ENCODE measurements at places on chromosomes 6 and 20. TPM values are rescaled to one million over a fixed set of nuclear protein-coding genes. Genes with fewer than 3 reads are reported as not detected.

DNA sequence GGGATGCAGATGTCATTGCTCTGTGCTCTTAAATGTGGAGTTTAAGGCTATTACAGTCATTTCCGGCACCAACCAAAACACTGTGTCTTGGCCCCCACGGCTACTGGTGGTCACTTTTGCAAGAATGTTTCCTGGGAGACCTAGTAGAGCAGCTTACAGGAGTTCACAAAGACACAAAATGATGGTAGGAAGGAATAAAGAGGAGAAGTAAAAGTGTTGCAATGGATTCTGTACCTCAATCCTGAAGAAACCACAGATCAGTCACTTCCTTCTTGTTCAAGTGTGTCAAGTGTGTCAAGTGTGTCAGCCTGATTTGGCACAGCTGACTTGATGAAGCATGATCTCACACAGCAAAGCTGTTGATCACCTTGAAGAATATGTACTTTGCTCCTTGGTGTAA lies 344.0 kb downstream of the PLCB1 start:
- no peak for DNase-seq

- no peak for DNase-seq
These were observed 17.0 kb downstream of the PHF20 start for GRCh38 chr20:35788796-35789195.

DNA sequence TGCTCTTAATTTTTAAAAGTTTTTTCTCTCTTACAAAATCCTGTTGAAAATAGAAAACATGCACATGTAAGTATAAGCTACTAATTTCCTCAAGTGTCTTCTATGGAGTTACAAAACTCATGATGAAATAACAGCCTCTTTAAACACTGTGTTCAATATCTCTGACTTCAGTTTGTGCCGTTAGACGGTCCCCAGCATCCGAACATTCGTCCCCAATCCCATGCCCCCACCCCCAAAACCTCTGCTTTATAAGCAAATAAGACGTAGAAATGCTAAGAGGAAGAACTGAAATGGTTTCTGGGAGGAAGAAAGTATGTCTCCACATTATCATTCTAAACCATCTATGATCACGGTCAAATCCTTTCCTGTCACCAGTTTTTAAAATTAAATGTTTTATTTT lies 31.7 kb upstream of the MYB start:
- no peak for DNase-seq

DNA sequence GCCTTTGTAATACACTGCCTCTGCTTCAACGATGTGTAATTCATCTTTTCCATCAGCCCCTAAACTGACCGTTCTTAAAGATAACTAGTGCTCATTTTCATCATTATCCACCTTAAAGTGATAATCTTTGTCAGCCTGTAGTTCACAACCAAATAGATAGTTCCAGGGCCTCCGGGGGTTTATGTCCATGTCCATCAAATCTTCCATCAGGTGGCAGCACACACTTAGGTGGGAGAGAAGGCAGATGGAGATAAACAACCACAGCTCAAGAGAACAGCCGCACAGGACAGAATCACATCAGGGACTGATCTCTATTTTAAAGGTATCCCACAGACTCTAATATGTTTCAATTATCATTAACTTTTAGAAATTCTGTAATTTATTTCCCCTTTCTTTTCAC lies 90.9 kb downstream of the LMBRD1 start:
- DNase-seq: no peak

GRCh38 chr6:77425216-77425615 lies 38.1 kb downstream of the HTR1B start:
- DNase-seq: no peak

Gene EFCAB8
- total RNA-seq: not detected

Gene SLA2
- 0.19 TPM for total RNA-seq

Gene TRDN
- 453 TPM for total RNA-seq

All from left ventricle myocardium inferior (tissue), 1 donor.